Stimulated activated CD8-positive, alpha-beta memory T cell treated with anti-CD3 and anti-CD28 coated beads, Interleukin-2, amount 100 ng/mL, for 1 hour (primary cell): ENCODE measurements at places on chromosomes 7 and 10.

DNA sequence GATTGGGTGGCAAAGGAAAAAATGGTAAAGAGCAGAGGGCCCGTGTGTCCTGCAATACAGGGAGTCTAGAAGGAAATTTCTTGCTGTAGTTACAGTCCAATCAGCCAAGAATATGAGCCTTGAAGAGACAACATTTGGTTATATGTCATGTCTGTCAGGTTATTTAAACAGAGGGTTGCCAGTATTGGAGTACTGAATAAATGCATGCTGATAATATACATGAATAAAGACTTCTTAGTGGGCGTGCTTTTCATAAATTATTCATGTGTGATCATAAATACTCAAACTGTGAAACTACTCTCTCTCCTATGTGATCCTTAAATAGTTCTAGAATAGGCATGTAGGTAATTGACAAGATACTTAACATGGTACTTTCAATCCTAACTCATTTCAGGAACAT lies 249.0 kb downstream of the CRPPA start:
- DNase-seq = no peak

DNA sequence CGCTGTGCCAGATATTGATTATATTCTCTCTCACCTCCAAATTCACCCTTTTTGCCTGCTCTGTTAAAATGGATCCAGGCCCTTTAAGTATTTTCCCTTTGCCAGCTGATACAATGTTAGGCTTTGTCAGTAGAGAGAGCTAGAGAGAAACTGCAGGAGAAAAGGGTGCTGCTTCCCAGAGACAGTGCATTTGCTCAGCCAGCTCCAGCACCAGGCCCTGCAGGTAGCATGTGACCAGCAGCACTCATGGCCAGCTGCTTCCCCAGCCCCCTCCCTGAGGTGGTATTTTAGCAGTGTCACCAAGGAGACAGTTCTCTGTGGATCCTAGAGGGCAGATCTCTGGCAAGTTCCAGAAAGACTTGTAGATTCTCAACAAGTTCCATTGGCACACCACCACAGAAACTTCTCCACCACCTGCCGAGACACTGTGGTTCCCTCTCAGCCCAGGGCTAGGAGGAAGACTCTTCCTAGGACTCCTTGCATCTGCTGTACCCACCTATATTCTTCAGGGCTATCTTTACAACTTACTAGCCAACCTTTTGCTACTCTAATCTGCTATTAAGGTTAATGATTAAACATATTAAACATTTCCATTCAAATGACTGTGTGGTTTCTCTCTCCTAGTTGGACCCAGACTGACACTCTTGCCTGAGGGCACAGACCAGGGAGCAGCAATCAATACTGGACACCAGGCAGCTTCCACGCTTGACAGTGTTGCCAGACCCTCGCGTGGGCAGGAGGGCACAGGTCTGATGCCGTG lies 35.6 kb upstream of the ADAM12 start:
- DNase-seq = no peak

DNA sequence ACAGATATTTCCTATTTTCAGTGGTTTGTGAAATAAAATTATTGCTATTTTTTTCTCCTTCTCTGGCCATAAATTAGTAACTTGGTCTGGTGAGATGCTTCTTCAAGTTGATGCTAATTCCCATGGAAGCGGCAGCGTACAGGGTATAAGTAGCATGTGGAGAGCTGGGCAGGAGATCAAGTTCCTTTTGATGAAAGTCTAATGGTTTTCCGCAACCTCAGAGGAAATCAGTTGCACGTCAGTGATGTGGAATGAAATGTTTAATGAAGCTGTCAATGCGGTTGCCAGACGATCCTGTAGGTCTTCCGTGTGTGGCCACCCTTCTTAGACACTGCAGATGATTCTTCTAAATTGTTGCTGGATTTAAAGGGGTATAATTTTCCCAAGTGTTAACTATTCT lies 236.4 kb upstream of the GRM3 start:
- no peak for DNase-seq

DNA sequence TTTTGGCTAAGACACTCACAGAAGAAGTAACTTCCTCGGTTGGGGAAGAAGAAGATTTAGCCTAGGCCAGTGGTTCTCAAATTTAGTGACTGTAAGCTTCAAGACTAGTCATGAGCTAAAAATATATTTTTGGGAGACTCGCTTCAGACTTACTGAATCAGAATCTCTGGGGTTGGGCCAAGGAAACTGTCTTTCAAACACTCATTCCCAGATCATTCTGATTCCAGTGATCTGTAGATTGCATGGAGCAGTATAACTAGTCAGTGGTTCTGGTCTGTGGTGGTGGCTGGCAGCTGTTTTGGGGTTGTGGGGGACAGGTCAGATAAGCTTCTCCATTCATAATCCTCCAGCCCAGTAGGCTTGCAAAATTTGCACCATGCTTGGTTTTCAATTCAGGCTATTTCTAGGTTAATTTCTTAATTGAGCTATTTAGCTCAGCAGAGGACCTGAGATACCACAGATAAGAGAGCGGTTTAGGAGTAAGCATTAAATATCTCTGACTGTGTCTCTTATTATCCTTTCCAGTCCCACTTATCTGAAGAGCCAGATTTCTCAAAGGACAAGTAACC lies 3.8 kb upstream of the KAT6B start:
- no peak for DNase-seq

- DNase-seq = peak; percentile 17
These were observed 1.8 kb upstream of the CCDC6 start for GRCh38 chr10:59907918-59908807.

GRCh38 chr7:121084748-121085336 lies 96.3 kb downstream of the CPED1 start:
- DNase-seq = no peak

DNA sequence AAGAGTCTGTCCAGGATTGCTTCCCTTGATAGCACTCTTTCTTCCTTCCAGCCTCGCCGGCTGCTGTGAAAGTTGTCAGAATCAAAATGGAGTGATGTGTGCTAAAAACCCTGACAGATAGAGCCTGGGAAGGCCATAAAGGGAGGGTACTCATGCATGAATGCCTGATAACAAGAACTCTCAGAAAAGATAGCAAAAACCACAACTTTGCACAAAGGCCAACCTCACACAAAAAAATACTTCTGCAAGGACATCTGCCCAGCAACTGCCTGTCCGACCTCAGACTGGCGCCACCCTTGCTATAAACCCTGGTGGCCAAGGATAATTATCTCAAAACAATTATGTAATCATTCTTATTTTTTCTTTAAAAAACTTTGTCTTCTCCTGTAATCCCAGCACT lies 133.2 kb upstream of the SVIL start:
- DNase-seq = no peak

- no peak for DNase-seq
These were observed 16.2 kb downstream of the SLC16A12 start for GRCh38 chr10:89518876-89519842.

DNA sequence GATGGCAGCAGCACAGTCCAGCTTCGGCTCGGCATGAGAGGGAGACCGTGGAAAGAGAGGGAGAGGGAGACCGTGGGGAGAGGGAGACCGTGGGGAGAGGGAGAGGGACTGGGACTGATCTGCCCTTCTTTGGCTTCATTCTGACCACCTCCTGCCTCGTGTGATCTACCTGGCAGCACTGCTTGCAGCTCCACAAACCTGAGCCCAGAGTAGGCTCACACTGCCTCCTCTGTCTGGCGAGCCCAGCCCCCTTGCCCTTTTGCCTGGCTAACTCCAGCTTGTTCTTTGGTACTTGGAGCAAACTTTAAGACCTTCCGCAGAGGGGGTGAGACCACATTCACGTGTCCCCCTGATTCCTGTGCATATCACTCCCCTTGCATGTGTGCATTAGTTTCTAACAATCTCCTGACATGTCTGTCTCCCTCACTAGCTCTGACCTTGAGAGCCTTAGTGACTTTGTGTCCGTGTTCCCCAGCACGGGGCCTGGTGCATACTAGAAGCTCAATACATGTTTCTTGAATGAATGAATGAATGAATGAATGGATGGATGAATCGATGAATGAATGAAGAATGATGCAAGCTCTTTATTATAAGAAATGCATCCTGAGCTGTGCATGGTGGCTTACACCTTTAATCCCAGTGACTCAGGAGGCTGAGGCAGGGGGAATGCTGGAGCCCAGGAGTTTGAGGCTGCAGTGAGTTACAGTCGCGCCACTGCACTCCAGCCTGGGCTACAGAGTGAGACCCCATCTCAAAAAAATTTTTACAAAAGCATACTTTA lies 31.2 kb downstream of the UBTD1 start:
- no peak for DNase-seq

- no peak for DNase-seq
These were observed 6.4 kb downstream of the CARD11 start for GRCh38 chr7:3037259-3037658.

DNA sequence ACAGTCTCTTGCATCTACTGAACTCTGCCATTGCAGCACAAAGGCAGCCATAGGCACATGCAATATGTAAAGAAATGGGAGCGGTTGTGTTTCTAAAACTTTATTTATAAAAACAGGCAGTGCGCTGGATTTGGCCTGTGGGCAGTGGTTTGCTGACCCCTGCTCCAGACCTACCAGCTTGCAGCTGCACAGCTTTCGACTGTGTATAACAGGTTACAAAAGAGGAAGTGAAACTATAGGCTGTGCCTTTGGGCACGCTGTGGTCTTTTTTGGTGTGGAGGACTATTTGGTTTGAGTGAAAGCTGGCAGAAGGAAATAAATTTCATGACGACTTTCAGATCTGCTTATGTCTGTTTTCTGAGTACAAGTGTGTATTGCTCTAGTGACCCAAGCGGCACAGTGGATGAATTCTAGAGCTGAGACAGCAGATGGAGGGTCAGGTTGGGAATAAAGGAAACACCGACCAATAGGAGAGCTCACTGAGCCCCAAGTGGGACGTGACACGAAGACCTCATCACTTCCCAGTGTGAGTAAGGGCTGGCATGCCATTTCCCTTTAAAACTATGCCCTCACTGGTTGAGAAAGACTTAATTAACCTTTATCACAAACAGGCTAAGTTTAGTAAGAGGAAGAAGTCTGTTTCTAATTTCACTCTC lies 152.7 kb downstream of the ANK3 start:
- DNase-seq = no peak

GRCh38 chr7:38199154-38199553 lies 21.1 kb downstream of the STARD3NL start:
- DNase-seq = no peak

DNA sequence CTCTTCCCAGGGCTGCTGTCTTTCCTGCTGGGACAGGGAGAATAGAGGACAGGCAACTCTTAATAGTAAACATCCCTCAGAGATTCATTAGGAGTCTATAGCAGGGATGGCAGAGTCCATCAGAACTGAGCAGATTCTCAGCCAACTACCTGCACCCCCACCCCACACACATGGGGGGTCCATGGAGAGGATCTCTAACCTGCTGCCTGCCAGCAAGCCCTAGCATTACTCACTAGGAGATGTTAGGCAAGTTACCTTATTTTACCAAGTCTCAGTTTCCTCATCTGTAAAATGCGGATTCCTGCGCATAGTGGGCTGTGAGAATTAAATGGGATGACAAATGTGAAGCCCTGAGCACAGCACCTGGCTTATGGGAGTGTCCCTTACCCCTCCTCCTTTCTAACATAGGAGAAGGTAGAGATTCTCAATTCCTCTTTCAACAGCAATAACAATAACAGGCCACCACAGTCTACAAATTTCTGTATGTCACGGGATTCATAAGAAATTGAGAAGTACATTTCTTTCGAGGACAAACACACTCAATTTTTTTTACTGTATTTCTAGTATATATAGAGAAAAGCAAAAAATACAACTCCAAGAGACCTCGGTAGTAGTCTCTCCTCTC lies 23.8 kb upstream of the WDR11 start:
- DNase-seq = no peak

- DNase-seq = no peak
These were observed 73.0 kb downstream of the ADCY1 start for GRCh38 chr7:45646996-45647825.

GRCh38 chr7:155889636-155890511 lies 77.6 kb upstream of the SHH start:
- no peak for DNase-seq

- DNase-seq = no peak
These were observed 6.2 kb upstream of the ACTR3C start for GRCh38 chr7:150329331-150330120.

DNA sequence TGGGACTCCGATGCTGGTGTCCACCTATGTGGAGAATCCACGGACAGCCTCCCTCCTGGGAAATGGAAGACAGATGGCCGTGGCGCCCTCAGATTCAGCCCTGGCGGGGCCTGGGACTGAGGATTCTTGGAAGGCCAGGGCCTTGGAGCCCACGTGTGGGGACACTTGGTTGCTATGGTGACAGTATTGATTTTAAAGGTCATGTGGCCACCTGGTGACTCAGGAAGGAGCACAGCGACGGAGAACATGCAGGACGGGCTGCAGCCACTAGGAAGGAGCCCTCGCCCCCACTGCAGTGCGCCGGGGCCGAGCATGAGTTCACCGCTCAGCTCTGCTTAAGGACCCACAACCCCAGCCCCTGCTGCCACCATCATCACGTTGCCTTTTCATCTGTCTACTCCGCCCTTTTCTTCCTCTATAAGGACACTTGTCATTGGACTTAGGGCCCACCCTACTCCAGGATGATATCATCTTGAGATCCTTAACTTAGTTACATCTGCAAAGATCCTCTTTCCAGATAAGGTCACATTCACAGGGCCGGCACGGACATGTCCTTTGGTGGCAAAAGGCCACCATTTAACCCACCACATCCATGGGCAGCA lies 3.7 kb upstream of the STK32C start:
- no peak for DNase-seq

DNA sequence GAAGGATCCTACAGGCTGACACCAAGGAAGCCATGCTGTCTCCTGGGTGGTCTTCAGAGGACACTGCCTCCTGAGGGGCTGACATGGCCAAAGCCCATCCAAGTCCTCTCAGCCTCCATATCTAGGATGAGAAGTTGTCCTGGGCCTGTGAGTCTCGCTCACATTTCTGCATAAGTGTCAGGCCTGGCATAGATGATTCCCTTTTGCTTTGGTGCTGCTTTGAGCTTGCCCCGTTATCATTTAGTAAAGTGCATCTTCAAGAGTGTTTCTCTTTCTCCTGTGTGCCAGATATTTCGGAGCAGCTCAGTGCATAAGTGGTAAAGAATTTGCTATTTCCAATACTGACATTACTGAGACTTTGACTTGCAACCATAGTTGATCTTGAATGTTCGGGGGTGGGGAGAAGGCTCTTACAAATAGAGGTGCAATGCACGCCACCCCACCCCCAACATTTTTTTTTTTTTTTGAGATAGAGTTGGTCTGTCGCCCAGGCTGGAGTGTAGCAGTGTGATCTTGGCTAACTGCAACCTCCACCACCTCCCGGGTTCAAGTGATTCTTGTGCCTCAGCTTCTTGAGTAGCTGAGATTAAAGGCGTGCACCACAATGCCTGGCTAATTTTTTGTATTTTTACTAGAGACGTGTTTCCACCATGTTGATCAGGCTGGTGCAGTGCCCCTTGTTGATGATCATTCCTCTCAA lies 9.1 kb downstream of the PTER start:
- DNase-seq = no peak

GRCh38 chr10:62057850-62058249 lies 156.4 kb downstream of the ARID5B start:
- DNase-seq = no peak
